Stimulated activated CD4-positive, alpha-beta T cell treated with anti-CD3 and anti-CD28 coated beads, Interleukin-15, amount 100 ng/mL, for 1 hour (primary cell): ENCODE measurements at places on chromosomes 16 and 17.

GRCh38 chr16:87575027-87575804 is 27.1 kb upstream of the JPH3 start:
- DNase-seq: no peak

- no peak for DNase-seq
Measured at GRCh38 chr16:85423631-85424030, 189.5 kb upstream of the GSE1 start.

DNA sequence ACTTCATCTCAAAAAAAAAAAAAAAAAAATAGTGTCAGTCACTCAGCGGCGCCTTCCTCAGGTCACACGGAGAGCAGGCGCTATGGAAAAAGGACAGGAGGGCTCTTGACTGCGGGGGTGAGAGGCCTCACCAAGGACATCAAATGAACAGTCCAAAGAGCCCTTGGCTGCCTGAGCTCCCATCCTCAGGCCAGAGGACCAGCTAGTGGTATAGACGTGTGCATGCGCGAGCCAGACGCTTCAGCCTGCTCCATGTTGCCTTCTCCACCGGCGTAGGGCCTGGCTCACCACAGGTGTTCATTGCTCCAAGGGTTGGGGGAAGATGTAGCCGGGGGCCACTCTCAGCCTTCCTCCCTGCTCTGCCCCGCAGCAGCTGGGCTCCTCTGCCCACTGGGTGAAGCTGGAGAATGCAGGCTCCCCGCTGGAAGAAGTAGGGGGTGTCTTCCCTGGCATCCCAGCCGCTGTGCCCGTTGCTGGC is 65.8 kb upstream of the PLCG2 start:
- no peak for DNase-seq

GRCh38 chr17:3026856-3027751 is 36.3 kb downstream of the OR1D5 start:
- DNase-seq: no peak

DNA sequence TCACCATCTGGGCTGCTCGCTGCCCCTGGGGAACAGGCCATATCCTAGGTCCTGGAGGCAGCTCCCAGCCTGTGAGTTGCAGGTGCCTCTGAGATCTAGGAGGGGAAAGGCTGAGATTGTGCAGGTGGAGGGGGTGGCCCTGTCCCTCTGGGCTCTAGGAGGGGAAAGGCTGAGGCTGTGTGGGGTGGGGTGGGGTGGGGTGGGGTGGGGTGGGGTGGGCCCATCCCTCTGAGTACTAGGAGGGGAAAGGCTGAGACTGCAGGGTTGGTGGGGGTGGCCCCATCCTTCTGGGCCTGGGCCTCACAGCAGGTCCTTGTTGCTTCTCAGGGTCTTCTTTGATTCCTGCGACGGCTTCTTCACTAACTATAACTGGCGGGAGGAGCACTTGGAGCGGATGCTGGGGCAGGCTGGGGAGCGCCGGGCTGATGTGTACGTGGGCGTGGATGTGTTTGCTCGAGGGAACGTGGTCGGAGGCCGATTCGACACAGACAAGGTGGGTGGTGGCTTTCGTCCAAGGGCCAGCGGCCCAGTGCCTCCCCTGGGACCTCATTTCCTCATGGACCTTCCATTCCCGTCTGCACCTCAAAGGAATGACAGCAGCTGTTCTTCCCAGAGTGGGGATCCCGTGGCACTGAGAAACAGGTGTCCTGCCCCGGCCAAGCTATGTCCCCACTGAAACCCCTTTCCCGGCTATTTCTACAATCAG is 7.1 kb downstream of the ENGASE start:
- DNase-seq: no peak

- DNase-seq: no peak
Measured at GRCh38 chr16:868846-869822, 68.6 kb upstream of the GNG13 start.

- no peak for DNase-seq
Measured at GRCh38 chr16:11134722-11135463, 121.1 kb downstream of the SOCS1 start.

DNA sequence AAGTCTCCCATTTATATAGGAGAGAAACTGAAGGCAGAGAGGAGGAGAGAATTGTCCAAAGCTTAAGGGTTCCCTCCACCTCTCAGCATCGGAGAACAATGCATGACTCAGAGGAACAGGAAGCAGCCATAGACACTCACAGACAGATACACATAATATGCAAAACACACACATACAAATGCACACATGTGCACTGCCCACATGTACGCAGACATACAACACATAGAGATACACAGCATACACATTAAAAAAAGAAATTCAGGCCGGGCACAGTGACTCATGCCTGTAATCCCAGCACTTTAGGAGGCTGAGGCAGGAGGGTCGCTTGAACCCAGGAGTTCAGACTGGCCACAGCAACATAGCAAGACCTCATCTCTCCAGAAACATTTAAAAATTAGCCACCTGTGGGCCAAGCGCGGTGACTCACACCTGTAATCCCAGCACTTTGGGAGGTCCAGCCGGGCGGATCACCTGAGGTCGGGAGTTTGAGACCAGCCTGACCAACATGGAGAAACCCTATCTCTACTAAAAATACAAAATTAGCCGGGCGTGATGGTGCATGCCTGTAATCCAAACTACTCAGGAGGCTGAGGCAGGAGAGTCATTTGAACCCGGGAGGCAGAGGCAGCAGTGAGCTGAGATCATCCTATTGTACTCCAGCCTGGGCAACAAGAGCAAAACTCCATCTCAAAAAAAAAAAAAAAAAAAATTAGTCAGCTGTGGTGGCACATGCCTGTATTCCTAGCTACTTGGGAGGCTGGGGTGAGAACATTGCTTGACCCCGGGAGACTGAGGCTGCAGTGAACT is 11.3 kb downstream of the ERAL1 start:
- DNase-seq: no peak

- no peak for DNase-seq
Measured at GRCh38 chr17:70916469-70916868, 747.1 kb downstream of the KCNJ2 start.

- no peak for DNase-seq
Measured at GRCh38 chr17:47717261-47717697, 15.8 kb upstream of the TBX21 start.

GRCh38 chr16:82384949-82385348 is 214.9 kb upstream of the MPHOSPH6 start:
- DNase-seq: no peak

GRCh38 chr16:10088380-10088793 is 93.8 kb downstream of the GRIN2A start:
- DNase-seq: no peak

- DNase-seq: no peak
Measured at GRCh38 chr16:50697881-50698767, 4.7 kb downstream of the NOD2 start.

DNA sequence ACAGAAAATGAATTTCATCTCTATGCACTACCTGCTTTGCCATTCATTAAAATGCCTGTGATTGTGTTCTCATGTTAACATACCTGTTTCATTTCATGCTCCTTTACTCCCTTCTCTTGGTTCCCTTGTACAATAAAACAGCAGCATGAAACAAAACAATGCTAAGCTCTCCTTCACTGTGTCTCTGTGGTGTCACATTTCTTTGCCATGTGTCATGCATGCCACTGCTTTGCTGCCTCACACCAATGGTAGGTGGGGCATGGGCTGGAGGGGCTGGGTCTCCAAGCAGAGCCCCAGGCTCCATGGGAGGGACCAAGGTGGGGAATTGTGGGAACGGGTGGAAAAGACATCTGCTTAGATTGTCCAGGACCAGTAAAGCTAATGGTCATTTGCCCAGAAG is 83.6 kb downstream of the RGS9 start:
- DNase-seq: no peak

DNA sequence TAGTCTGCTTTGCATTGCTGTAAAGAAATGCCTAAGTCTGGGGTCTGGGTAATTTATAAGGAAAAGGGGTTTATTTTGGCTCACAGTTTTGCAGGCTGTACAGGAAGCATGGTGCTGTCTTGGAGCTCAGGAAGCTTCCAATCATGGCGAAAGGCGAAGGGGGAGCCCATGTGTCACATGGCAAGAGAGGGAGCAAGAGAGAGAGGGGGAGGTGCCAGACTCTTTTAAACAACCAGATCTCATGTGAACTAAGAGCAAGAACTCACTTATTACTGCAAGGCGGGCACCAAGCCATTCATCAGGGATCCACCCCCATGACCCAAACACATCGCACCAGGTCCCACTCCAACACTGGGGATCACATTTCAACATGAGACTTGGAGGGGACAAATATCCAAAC is 148.2 kb upstream of the HS3ST2 start:
- no peak for DNase-seq

DNA sequence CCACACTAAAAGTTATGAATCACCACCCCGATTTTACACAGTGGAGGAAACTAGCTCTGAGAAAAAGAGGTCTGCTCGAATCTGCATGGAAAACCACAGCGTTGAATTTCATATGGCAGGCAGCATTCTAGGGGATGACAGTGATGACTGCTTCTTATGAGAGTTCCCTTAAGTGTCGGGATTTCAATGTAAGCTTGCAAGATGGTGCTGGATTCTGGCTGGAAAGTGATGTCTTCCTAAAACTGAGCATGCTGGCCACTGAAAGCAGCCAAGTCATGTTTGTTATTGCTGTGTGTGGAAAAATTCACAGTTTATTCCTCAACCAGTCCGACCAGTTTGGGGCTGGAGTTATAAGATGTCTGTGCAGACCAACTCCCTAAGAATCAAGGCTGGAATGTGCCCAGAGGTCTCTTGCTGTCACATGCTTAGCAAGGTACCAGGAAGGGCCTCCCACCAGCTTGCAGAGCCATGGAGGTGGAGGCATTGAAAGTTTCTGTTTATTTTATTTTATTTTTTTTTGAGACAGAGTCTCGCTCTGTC is 37.2 kb upstream of the GAN start:
- DNase-seq: no peak

GRCh38 chr17:77471984-77472461 is 331.3 kb downstream of the SEC14L1 start:
- DNase-seq: no peak

- no peak for DNase-seq
Measured at GRCh38 chr16:60091071-60091470, 1357.0 kb upstream of the GOT2 start.

DNA sequence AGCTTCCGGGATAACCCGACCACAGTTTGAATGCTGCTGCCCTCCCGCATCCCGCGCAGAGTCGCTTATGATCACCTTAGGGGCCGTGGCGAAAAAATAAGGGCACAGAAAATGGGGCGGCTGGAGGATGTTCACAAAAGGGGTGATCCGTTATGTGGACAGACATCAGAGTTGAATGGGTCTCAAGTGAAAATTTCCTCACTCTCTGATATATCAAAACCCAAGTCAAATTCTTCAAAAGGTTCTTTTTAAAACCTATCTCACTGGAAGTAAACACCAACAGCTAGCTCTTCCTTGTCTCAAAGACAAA is 400 bp upstream of the CEP112 start:
- DNase-seq: no peak

- no peak for DNase-seq
Measured at GRCh38 chr17:77495575-77495974, 354.8 kb downstream of the SEC14L1 start.

DNA sequence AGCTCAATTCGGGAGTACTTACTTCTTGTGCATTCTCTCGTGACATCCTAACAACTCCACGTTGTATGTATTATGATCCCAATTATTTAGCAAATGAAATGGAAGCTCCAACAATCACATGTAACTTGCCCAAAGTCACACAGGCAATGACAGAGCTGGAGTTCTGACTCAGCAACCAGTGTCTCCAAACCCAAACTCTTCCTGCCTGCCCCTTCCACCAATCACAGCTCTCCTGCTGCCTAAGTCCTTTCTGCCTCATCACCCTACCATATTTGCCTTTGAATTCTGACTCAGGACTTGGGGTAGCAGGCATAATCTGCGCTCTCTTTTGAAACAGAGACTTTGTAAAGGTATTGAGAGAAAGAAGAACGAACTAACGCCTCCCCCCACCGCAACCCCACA is 245.2 kb upstream of the MAF start:
- DNase-seq: no peak

DNA sequence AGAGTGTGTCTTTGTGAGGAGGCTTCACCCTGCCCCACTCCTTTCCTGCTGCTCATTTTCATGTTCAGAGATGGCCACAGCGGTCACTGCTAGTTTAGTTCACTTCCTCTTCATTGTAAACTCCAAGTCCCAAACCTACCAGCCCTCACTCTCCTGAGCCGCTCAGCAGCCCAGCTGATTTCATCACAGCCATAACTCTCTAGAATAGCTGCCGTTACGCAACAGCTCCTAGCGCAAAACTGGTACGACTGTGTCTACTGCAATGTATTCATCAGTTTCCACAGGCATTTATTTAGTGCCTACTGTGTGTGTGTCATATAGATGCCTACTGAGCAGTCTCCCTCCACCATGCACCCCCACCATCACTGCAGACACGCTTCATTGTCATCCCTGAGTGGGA is 233.5 kb upstream of the RPL38 start:
- DNase-seq: no peak

GRCh38 chr17:31570951-31571892 is 179.7 kb downstream of the RAB11FIP4 start:
- no peak for DNase-seq

DNA sequence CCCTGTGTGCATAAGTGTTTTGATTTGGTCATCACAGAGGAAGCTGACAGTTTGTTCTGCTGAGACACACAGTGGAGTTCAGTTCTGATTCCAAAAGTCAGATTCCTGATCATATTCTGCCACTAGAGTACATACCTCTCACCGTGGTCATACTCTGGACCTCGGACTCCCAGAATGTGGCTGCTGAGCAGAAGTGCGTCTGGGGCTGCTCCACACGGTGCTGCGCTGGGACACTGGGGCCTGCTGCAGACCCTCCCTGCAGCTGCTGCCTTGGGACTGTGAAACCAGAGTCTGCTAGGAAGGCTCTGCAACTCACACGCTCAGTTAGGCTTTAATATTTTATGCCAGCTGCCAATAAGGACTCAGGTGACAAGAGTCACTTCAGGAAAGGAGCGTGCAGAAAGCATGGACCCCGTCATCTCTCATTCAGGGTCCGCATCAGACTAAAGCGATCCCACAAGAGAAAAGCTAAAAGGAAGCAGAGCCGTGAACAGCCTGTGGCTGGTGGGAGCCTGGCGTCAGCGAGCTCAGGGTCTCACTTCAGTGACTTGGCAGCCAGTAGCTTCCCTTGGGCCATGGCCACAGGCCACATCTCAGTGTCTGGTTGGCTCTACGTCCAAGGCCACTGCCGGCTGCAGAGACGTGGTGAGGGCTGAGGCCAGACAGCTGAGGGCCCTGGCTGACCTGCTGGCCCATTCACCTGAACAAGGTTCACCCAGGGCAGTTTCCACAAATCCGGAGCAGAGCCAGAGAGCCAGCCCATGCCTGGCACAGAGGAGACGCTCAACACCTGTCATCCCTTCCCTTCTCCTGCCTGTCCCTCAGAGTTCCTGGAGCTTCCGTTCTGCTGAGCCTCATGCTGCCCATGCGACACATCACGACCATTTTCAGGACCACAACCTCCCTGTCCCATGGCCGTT is 24.7 kb upstream of the KIFC3 start:
- no peak for DNase-seq

- DNase-seq: no peak
Measured at GRCh38 chr17:40873801-40874200, 6.8 kb upstream of the KRT12 start.

GRCh38 chr17:72950242-72950931 is 142.1 kb downstream of the SLC39A11 start:
- no peak for DNase-seq

GRCh38 chr17:29042679-29043538 is at the start of gene PIPOX:
Gene PIPOX, plus strand, starts transcription at chr17:29043141. Its CDS starts 85 bp downstream, at chr17:29043226.
- DNase-seq: no peak
